Ovary (tissue), 10 donors: ENCODE measurements at places on chromosomes 6 and 20. TPM values are rescaled to one million over a fixed set of nuclear protein-coding genes. Genes with fewer than 3 reads are reported as not detected.

DNA sequence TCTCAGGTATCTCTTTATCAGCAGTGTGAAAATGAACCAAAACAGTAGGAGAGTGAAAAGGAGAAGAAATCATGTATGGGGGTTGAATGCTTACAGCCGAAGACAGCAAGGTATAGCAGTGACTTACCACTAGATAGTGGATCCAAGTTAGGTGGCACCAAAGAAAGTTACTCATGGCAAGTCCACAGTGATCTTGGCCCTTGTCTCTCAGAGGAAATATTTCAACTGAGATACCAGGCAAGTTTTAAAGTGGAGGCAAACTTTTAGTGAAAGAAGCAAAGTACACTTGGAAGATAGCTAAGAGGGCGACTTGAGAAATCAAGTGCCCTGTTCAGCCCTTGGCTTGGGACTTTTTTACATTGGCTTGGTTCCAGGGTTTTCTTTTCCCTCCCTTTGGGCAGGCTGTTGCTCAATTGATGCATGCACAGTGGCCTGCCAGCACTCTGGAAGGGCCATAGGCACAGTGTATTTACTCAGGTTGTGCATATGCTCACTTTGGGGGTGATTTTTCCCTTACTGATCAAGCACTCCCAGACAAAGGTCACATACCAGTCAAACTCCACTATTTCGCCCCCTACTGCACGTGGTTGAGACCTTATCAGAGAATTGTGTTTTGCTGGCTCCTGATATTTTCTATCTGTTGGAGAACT is 329.5 kb upstream of the KHDRBS2 start:
- H3K36me3 ChIP-seq, result no peaks in the 10 kb centered on the region
- H3K4me1 ChIP-seq, result no peaks in the 10 kb centered on the region
- no peak overlapping the region for H3K4me3 ChIP-seq

DNA sequence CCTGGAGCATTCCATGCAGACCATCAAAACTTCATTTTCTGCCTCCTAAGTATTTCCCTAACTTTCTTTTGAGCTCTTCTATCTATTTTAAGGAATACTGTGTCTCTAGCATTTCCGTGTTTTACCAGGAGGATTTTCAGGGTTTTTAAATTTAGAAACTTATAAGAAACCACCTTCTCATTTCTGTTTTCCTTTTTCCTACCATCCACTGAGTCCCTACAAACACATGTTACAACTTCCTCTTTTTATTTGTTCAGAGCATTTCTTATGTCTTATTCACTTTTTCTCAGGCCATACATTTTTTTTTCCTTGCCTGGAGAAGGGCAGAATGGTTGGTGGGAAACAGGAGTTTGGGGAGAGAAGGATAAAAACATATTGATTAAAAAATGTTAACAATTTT is 130.0 kb upstream of the BMP5 start:
- H3K36me3 ChIP-seq, result no peaks in the 10 kb centered on the region
- no peak overlapping the region for H3K4me3 ChIP-seq
- no peaks in the 10 kb centered on the region for H3K4me1 ChIP-seq
- no peak overlapping the region for H3K27ac ChIP-seq
- DNase-seq, result no peak
- H3K27me3 ChIP-seq, result no peaks in the 10 kb centered on the region

DNA sequence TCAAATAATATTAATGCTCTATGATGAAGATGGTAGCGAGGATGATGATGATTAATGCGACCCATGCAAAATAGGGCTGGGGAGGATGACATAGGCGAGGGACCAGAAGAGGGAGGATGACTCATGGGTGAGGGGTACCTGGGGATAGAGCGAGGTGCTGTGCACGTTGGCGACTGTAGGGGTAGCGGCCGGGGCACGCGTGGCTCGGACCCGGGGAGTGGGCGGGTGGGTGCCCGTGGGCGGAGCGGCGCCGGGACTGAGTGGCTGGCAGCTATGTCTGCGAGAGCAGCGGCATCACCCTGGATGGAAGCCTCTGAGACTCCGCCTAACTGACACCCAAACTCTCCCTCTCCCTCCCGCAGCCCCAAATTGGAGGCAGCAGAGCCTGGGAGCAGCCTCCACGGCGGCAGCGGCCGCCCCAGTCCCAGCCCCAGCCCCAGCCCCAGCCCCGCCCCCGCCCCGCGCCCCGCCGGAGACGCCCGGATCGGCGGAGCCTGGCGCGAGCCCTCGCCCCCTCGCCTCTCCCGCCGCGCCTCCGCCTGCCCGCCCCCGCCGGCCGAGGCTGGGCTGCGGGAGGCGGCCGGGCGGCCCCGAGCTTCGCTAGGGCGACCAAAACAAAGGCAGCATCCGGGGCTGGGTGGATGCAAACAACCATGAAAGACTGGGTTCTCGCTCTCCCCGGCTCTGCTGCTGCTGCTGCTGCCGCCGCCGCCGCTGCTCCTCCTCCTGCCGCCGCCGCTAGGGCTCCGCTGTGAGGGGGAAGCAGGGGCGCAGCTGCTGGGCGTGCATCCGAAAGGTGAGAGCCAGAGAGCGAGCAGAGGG is at the start of gene RIMS1:
RIMS1 (plus strand) TSS at position 367 of the 822 bp plus-strand sequence. CDS start 474 bp downstream, outside the sequence.
- H3K27me3 ChIP-seq, result no peaks in the 10 kb centered on the region
- no peak within 1 kb of the TSS for H3K27ac ChIP-seq
- H3K36me3 ChIP-seq, result no peaks in the 10 kb centered on the region

TMEM200A gene
- total RNA-seq, result 31.0 TPM

ADGB gene
- total RNA-seq, result 0.87 TPM
